ENCODE measurements at places on chromosomes 12 and 14. TPM values are rescaled to one million over a fixed set of nuclear protein-coding genes. Genes with fewer than 3 reads are reported as not detected.

The STYK1 gene
- not detected for total RNA-seq

The PGF gene
- 0.47 TPM for total RNA-seq

The IFNG-AS1 gene
- total RNA-seq: 19.0 TPM

The APOF gene
- not detected for total RNA-seq

The SELPLG gene
- 6.1 TPM for total RNA-seq

The MAP1LC3B2 gene
- total RNA-seq: 1.0 TPM

The KRT83 gene
- not detected for total RNA-seq

DNA sequence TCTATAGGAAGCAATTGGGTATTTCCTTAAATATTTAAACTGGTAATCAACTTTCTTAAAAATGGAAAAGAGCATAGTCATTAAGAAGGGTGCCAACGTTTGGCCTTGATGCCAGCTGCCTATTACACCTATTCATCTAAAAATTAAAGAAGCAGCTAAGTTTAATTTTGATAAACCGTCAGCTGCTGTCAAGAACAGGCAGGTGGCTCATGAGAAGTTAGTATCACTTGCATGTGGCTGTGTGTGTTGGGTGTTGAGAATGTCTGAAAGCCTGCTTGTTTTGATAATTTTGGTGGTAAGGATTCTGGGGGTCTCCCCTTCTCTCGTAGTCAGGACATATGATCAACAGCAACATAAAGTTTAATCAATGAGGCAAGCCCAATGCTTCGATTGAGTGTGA is 6.5 kb downstream of the GLRX5 start:
- peaks cover 6% of the 10 kb centered on the region for H3K4me1 ChIP-seq
- peaks cover 5% of the 10 kb centered on the region for H3K36me3 ChIP-seq
- no peak for DNase-seq
- no peak overlapping the region for H3K4me3 ChIP-seq

DNA sequence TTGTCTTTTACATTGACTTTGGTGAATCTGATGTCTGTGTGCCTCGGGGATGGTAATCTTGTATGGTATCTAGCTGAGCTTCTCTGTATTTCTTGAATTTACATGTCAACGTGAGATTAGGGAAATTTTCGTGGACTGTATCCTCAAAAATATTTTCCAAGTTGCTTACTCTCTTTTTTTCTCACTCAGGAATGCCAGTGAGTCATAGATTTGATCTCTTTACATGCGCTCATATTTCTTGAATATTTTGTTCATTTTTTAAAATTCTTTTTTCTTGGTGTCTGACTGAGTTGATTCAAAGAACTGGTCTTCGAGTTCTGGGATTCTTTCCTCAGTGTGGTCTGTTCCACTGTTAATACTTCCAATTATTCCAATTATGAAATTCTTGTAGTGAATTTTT is 207.7 kb downstream of the RAD51B start:
- H3K4me1 ChIP-seq: no peaks in the 10 kb centered on the region
- H3K36me3 ChIP-seq: no peaks in the 10 kb centered on the region
- H3K4me3 ChIP-seq: no peak overlapping the region
- H3K27ac ChIP-seq: no peak overlapping the region

- H3K27ac ChIP-seq: no peak overlapping the region
- H3K27me3 ChIP-seq: peaks cover 3% of the 10 kb centered on the region
- peak; percentile 86 for DNase-seq
- no peaks in the 10 kb centered on the region for H3K36me3 ChIP-seq
- H3K4me3 ChIP-seq: no peak overlapping the region
Measured at GRCh38 chr14:103078420-103078749, 5.6 kb upstream of the LBHD2 start.

DNA sequence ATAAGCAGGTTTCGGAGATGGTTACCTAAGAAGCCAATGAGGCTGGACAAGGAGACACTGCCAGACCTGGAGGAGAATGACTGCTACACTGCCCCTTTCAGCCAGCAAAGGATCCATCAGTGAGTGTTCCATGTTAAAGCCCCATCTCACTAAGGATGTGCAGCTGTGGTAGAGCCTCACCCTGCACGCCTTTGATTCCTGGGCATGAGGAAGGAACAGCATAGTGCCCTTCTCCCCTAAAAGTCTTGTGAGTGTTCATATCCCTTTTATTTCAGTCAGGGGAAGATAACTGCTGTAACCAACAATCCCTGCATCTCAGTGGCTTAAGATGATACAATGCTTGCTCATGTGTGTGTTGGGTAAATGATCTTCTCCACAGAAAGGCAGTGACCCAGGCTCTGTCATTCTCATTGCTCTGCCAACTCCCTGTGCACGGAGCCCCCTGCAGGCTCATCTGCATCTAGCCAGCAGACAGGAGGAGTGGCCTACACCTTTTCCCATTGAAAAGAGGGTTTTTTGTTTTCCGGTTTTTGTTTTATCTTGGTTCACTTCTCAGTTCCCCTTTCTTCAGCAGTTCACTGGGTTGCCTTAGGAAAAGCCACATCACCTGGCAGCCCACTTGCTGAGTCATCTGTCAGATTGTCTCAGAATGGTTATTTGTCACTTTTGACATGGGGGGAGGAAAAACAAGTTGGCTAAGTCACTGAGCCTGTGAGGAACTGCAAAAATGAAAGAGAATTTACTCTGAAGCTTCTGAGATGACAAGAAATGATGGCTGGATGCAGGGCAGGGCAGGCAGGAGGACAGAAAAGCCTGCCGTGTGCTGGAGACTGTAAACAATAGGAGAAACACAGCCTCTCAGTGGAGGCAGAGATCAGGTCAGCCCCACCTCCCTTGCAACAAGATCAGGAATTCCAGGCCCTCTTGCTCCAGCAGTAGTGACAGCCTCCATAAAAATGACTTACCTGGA is 193.3 kb downstream of the ANO4 start:
- no peaks in the 10 kb centered on the region for H3K27me3 ChIP-seq
- H3K27ac ChIP-seq: no peak overlapping the region
- no peak overlapping the region for H3K4me3 ChIP-seq
- no peaks in the 10 kb centered on the region for H3K4me1 ChIP-seq
- H3K36me3 ChIP-seq: no peaks in the 10 kb centered on the region

GRCh38 chr14:95432144-95433093 is 84.0 kb downstream of the SYNE3 start:
- H3K4me1 ChIP-seq: peaks cover 12% of the 10 kb centered on the region
- H3K27ac ChIP-seq: no peak overlapping the region
- H3K36me3 ChIP-seq: peaks cover 25% of the 10 kb centered on the region
- H3K27me3 ChIP-seq: no peaks in the 10 kb centered on the region

DNA sequence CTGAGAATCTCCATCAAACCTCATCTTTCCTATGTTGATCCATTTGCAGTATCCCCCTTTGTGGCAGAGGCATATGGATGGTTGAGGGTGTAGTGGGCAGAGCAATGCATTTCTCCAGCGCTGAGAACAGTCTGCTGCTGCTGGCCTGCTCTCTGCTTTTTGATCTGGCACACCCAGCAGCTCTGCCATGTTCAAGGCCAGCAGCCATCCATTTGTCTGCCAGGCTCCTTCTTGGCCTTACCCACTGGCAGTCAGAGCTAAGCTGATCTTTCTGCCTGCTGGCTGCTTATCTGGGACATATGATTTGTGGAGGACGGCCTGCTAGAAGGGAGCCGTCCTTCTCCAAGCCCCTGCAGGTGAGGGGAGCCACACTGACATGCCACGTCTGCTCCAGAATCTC is 17.0 kb downstream of the NPC2 start:
- no peaks in the 10 kb centered on the region for H3K4me1 ChIP-seq
- no peak for DNase-seq
- H3K4me3 ChIP-seq: no peak overlapping the region
- H3K36me3 ChIP-seq: peaks cover 2% of the 10 kb centered on the region

DNA sequence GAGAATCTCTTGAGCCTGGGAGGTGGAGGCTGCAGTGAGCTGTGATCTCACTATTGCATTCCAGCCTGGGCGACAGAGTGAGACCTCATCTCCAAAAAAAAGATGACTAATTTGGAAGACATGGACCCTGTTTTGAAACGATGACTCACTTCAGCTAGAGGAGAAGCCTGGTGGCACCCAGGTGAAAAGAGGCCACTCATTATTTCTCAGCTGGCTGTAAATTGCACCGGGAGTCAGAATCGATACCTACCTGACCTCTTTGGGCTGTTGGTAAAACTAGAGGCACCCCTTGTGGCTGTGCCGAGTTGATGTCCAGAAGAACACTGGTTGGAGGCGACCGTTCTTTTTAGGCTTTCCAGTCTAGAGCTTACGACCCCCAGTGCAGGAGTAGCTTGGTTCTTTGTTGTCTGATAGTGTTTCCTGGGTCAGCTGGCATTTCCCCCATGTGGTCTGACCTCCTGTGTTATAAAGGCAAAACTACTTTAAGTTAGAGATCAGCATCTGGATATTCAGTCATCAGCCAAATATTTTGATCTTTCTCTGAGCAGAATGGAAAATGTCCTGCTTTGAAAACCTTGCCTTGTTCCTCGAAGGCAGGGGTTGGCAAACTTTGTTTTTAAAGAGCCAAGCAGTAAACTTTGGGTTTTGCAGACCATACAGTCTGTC is 93.2 kb downstream of the CHST11 start:
- H3K27me3 ChIP-seq: no peaks in the 10 kb centered on the region
- no peak for DNase-seq
- H3K4me1 ChIP-seq: peaks cover 43% of the 10 kb centered on the region
- no peaks in the 10 kb centered on the region for H3K36me3 ChIP-seq
- no peak overlapping the region for H3K4me3 ChIP-seq

DNA sequence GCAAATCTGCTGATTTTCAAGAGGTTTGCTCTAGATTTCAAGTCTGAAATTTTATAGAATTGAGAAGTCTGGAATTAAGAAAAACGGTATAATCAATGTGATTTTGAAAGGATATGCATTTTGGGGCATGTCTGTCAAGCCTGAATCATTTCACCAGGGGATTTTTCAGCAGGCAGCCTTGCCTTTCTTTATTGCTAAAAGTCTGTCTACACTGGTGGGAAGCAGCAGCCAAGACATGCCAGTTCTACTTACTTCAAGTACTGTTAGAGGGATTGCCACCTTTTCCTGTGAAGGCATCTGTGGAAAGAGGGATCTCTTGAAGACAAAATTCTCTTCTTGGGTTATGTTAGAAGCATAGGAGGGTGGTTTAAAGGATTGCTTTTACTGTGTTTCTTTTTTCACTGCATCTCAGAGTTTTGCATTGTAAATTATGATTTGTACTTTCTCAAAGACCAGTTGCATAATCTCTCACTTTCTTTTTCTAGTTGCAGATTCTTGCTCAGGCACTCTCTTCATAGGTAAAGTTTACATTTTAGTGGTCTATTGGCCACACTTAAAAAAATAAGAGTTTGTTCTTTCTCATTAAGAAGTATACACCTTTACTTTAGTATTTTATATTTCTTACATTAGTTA is 837.0 kb downstream of the GALC start:
- no peak for DNase-seq
- no peak overlapping the region for H3K4me3 ChIP-seq

DNA sequence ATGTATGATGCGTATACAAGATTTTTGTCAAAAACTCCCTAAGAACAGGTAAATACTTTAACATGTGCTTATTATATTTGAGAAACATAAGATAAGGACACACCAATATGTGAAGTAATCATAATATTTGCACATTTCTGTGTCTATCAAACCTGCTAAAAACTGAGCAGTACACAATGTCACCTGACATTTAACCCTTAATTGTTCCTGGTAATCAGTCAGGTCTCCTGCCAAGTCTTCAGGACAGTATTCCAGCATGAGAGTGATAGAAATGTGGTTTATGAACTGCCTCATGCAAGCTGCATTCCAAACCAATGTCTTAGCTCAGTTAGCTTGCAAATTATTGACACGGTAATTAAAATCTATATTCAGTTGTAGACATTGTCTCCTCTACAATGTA is 4.2 kb downstream of the SOX5 start:
- no peak overlapping the region for H3K27ac ChIP-seq
- no peaks in the 10 kb centered on the region for H3K36me3 ChIP-seq
- H3K4me3 ChIP-seq: no peak overlapping the region
- H3K27me3 ChIP-seq: no peaks in the 10 kb centered on the region
- peaks cover 3% of the 10 kb centered on the region for H3K4me1 ChIP-seq

DNA sequence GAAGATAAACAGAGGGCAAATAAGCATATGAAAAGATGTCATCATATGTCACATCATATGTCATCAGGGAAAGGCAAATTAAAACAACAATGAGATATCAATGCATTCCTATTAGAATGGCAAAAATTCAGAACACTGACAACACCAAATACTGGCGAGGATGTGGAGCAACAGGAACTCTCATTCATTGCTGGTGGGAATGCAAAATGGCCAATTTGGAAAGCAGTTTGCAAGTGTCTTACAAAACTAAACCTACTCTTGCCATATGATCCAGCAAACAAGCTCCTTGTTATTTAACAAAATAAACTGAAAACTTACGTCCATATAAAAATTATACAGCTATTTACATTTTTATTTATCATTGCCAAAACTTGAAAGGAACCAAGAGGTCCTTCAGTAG is 32.7 kb downstream of the CPM start:
- H3K27ac ChIP-seq: no peak overlapping the region
- no peak overlapping the region for H3K4me3 ChIP-seq
- H3K36me3 ChIP-seq: no peaks in the 10 kb centered on the region
- no peaks in the 10 kb centered on the region for H3K27me3 ChIP-seq
- H3K4me1 ChIP-seq: peaks cover 55% of the 10 kb centered on the region
- no peak for DNase-seq

DNA sequence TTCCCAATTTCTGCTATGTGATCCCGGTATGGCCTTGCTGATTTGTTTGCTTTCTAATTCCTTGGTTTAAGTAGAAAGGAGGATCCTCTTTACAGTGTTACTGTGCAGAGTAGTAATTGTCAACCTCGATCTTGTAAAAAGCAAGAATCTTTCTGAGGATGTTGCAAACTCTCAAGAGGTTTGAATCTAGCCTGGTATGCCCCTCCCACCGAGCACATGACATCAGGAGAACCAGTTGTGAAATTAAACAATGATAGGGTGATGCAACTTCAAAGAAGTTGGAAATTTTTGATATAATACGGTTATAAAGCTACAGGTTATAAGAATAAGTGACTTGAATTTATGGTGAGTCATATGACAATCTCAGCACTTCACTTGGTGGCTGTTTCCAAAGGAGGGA is 35.0 kb upstream of the FUT8 start:
- H3K27me3 ChIP-seq: no peaks in the 10 kb centered on the region
- H3K36me3 ChIP-seq: no peaks in the 10 kb centered on the region
- no peak overlapping the region for H3K27ac ChIP-seq
- H3K4me1 ChIP-seq: peaks cover 8% of the 10 kb centered on the region
- no peak for DNase-seq
- no peak overlapping the region for H3K4me3 ChIP-seq

- no peaks in the 10 kb centered on the region for H3K36me3 ChIP-seq
- H3K4me1 ChIP-seq: peaks cover 21% of the 10 kb centered on the region
- H3K4me3 ChIP-seq: peak within 1 kb of the TSS; percentile 53
- DNase-seq: peak; percentile 55
- H3K27me3 ChIP-seq: no peaks in the 10 kb centered on the region
Measured at GRCh38 chr12:8123124-8123912, at the start of gene CLEC4A. Gene CLEC4A (plus strand): TSS chr12:8123617. CDS start chr12:8123879, 262 bp downstream.

DNA sequence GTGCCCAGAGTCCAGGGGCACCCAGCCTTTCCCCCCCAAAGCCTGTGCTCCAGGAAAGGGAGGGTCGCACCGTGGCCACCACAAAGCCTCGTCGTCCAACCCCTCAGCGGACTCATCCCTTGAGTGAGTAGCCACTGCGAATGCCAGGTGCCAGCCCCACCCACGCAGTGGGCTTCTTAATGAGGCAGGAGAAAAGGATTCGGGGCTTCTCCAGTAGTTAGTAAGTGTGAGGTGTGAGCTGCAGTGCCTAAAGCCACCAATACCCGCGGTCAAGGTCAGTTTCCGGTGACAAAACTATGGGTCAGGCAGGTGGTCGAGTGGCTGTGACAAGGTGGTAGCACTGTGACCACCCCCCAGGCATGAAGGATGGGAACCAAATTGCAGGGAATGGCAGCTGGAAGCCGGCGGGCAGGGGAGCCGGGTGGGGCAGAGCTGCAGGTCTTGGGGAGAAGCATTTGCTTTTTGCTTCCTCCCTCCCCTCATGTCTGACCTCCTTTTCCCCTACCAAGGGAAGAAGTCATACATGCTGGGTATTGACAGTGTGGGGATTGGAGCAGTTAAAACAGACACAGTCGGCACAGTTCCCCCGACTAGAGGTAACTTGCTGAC is 8.0 kb downstream of the RAN start:
- DNase-seq: peak; percentile 29
- H3K4me3 ChIP-seq: peak overlapping the region; percentile 34
- H3K27ac ChIP-seq: peak overlapping the region; percentile 65
- H3K27me3 ChIP-seq: no peaks in the 10 kb centered on the region
